ENCODE measurements at places on chromosomes 7 and 10. TPM values are rescaled to one million over a fixed set of nuclear protein-coding genes. Genes with fewer than 3 reads are reported as not detected.

Gene SPDYE5
- not detected for total RNA-seq

Gene ARHGEF35
- total RNA-seq = 8.8 TPM

Gene SPDYE2
- not detected for total RNA-seq

Gene METTL27
- total RNA-seq = 2.3 TPM
